ENCODE measurements at places on chromosomes 6 and 20.

- DNase-seq, result no peak
Measured at GRCh38 chr6:170101281-170102035, 189.4 kb downstream of the DLL1 start.

GRCh38 chr20:33711446-33711738 lies 8.7 kb downstream of the PXMP4 start:
- DNase-seq, result no peak

DNA sequence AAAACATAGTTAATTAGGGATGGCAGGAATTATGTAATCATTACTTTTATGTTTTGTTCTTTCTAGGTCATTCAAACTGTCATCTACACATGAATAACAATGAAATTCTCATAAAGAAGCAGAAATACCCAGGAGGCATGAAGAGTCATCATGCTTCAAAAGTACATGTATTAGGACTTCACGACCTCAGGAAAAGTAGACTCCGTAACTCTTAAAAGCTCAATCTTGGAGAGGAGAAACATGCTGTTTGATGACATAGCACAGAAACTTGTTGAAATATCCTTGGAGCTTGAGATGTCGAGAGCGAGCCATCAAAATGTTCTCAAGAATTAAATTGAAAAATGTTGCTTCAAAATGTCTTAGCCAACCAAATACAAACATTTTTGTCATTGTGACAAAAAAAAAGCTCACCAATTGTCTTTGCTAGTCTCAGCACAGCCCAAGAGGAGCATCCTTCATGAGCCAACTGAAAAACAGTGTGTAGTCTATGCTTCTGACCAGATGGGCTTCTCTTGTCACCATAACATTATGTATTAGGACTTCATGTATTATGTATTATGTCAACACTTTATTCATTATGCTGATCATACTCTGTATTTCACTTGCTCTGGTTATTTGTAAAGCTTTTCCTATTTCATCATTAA lies 28.2 kb upstream of the ANKEF1 start:
- no peak for DNase-seq

- no peak for DNase-seq
Measured at GRCh38 chr6:156344491-156344890, 432.7 kb upstream of the ARID1B start.

DNA sequence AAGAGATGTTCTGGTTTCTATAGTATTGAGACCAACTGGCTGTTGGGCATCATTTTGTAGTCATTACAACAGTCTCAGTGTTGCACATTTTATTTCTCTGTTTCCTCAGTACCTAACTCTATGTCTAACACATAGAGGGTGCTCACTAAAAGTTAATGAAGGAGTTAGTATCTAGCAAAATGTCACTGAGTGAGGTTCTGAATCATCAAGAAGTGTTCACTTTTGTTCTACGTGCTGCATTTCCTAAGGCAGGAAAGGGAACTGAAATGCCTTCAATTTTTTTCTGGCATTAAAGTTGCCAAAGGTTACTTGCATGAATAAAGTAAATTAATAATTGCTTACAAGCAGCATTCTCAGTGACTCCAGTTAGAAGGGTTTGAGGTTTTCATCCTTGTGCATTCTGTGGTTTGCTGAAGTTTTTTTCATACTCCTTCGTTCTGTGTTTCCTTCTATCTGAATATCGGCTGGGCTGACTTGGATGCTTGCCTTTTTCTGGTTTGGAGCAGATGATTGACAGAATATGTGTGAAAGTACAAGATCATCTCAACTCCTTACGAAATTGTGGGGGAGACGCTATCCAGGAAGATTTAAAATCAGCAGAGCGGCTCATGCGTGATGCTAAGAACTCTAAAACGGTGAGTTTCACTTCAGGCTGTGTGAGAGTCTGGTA lies 114.5 kb upstream of the SCGN start:
- DNase-seq, result no peak

DNA sequence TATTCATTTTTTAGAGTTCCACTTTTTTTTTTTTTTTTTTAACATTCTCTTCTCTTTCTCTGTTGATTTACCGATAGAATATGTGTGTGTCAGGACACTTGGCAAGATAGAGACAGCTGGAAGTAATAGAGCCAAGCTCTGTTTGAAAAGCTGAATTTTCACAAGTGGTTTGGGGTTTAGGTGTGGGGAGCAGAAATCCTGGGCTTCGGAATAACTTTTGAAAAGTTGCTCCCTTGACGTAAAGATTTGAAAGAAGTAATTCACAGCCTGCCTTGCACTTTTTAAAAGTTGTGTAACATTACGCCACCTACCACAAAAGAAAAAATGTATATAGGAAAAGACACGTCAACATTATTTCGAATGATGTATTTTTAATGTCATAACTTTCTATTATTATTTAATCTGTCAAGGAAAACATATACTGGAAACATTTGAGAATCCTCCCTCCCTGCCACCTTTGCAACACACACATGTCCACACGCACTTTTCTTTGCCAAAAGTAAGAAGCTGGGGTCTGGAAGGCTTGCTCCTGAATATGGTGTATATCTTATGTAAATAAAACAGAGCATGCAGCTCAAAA lies 917.9 kb downstream of the KIF16B start:
- DNase-seq, result no peak

GRCh38 chr20:53738039-53738944 lies 144.7 kb upstream of the ZNF217 start:
- no peak for DNase-seq

DNA sequence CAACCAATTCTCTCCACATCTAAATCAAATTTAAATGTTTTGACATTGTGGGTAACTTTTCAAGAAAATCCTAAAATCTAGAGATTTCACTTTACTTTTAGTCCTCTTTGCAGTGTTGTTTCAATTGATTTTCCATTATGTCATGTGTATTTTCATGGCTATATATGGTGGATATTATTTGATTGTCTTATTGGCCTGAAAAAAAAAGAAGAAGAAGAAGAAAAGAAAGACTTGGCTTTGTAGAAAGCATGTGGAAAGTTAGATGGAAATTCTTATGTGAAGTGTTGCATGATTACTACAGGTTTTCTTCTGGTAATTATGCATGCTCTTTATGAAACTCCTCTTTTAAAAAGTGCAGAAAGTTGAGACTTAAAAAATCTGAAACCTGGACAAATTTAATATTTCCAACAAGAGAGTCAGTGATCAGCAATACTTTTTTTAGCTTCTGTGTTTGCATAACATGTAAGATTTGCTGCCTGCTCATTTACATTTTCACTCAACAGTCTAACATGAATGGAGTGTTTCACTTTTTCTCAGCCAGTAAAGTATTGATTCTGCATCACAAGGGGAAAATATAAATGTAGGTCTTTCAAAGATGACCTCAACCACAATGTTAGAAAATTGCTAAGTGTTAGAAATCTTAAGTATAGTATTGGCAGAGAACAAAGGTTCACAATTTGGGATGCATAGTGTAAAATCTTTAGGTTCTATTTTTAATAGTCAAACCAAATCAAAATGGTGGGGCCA lies 438.7 kb downstream of the BCKDHB start:
- DNase-seq, result no peak

- no peak for DNase-seq
Measured at GRCh38 chr20:62066983-62067433, 1.3 kb upstream of the TAF4 start.

GRCh38 chr6:67885081-67886033 lies 749.7 kb upstream of the ADGRB3 start:
- DNase-seq, result no peak

GRCh38 chr6:135753196-135753595 lies 98.3 kb upstream of the PDE7B start:
- DNase-seq, result no peak

DNA sequence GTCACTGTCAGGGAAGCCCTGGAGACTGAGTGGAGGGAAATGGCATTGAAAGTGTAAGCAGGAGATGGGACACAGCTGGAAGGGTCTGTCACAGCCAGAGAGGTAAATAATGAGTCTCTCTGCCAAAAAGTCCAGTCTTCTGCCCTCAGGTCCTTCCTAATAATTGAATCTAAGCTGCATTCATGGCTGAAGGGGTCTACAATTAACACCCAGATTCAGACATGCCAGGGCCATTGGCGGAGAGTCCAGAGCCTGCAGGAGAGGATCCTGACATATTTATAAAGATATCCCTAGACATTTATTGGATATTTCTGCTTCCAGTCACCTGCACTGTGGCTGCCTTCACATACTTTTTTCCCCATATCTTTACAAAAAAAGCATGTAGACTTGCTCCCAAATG lies 89.0 kb downstream of the LRFN2 start:
- DNase-seq, result no peak

DNA sequence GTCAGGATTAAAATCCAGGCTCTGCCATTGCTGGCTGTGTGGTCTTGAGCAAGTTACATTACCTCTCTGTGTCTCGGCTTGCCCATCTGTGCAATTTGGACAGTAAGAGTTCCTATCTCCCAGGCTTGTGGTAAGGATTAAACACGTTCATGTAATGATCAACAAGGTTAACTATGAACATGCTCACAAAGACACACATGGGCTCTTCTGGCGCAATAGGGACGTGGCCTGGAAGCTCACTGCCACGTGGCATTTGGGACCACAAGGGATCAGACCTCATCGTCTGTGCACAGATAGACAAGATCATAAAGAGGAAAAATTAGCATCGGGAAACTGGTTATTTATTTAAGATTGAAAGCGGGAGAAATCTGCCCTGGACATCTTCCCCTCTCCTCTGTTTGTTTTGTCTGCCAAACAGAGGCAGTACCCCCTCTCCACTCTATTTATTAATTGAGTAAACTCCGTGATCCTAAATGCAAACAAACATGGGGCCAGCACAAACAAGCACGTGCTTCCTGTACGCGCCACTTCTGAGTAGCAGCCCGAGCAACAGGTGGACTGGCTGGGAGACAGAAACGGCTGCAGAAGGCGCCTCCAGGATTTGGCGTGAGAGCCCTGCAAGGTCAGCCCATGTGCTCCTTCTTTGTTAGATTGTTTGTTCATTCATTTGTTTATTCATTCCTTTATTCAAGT lies 95.0 kb downstream of the CDH26 start:
- no peak for DNase-seq
